ENCODE measurements at places on chromosomes 12 and 14.

GRCh38 chr14:104983231-104983721 is 2.3 kb upstream of the CLBA1 start:
- DNase-seq = no peak

- DNase-seq = peak; percentile 65
Measured at GRCh38 chr14:63045234-63045611, at the start of gene KCNH5. Gene KCNH5 (minus strand): TSS chr14:63045458. CDS start chr14:63045186, 272 bp downstream.

DNA sequence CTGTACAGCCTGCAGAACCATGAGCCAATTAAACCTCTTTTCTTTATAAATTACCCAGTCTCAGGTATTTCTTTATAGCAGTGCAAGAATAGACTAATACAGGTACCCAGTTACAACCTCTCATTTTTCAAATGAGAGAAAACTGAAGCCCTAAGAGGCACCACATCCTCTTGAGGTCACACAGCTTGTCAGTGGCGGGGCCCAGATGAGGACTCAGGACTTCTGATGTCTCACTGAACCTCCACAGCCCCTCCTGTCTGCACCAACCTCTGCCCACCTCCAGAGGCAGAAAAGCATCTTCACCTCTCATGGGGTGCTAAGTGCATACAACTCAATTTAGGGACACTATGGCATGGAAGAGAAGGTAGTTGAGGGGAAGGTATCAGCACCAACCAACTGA is 120.7 kb downstream of the CRACR2A start:
- peak; percentile 32 for DNase-seq

- no peak for DNase-seq
Measured at GRCh38 chr12:122208073-122208820, 4.7 kb downstream of the B3GNT4 start.

GRCh38 chr12:53230108-53230845 is 1.7 kb downstream of the RARG start:
- DNase-seq = no peak

GRCh38 chr14:73620268-73620667 is 8.0 kb downstream of the ACOT6 start:
- no peak for DNase-seq

- no peak for DNase-seq
Measured at GRCh38 chr12:46219877-46220655, 48.8 kb downstream of the SLC38A1 start.

GRCh38 chr12:65930114-65930828 is 106.0 kb downstream of the HMGA2 start:
- DNase-seq = no peak

GRCh38 chr12:112546996-112547395 is 128.2 kb downstream of the PTPN11 start:
- no peak for DNase-seq

DNA sequence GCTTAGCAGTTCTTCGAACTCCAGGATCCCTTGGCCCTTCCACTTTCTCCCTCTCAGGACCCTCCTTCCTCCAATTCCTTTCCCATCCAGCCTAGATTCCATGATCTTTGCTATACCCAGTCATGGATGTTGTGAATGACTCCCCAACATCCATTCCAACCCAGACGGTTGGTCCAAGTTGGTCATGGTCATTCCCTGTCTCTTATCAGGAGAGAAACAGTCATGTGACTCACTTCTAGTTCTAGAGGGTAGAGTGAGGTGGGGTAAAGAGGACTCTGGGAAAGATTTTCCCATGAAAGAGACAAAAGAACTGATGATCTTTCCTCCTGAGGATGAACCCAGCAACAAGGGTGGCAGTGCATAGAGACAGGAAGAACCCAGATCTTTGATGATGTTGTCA is 9.2 kb upstream of the P2RX7 start:
- no peak for DNase-seq

All from NCI-H82 (cell line).